ENCODE measurements at places on chromosomes 11 and 22. TPM values are rescaled to one million over a fixed set of nuclear protein-coding genes. Genes with fewer than 3 reads are reported as not detected.

The OR5J2 gene
- not detected for total RNA-seq

- peak; percentile 88 for DNase-seq
Observed at GRCh38 chr11:75525433-75526191, at the start of gene GDPD5. TSS of gene GDPD5 (minus strand) at chr11:75525941. CDS start at chr11:75477735, 48,206 bp downstream.

- DNase-seq = no peak
Observed at GRCh38 chr11:125358254-125358840, 137.7 kb downstream of the FEZ1 start.

GRCh38 chr22:22981670-22982571, 88.4 kb upstream of the GNAZ start:
- DNase-seq = no peak

The OVOL1 gene
- not detected for total RNA-seq

- DNase-seq = no peak
Observed at GRCh38 chr11:1560649-1561251, 11.3 kb downstream of the DUSP8 start.

- DNase-seq = no peak
Observed at GRCh38 chr22:21047035-21047661, 1.4 kb downstream of the LRRC74B start.

GRCh38 chr22:30211124-30211820, 35.3 kb downstream of the LIF start:
- DNase-seq = no peak

GRCh38 chr11:117179048-117179999, 781 bp downstream of the SIDT2 start:
- peak; percentile 71 for DNase-seq

GRCh38 chr11:78420796-78421209, 3.2 kb upstream of the GAB2 start:
- peak; percentile 69 for DNase-seq

DNA sequence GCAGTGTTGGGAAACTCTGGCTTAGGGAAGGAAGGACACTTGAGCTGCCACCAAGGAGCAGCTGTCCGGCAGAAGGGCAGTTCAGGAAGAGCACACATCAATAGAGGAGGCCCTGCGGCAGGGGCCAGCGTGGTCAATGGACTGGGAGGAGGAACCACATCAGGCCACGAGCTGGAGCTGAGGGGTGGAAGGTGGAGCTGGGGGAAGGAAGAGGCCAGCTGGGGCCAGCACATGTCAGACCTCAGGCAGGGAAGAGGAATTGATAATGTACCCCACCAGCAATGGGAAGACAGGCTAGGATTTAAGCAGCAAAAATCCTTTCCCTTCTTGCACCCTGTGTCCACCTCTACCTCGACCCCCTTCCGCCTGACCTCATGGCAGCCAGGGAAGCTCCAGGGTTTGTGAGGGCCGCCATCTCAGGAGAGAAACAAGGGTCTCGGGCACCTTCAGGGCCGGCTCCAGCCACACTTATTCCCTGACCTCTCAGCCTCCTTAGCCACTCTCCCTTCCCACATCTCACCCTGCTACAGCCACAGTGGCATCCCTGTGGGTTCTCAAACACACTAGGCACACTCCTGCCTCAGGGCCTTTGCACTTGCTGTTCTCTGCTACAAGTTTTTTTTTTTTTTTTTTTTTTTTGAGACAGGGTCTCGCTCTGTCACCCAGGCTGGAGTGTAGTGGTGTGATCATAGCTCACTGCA, 157.8 kb upstream of the GRK3 start:
- DNase-seq = no peak

DNA sequence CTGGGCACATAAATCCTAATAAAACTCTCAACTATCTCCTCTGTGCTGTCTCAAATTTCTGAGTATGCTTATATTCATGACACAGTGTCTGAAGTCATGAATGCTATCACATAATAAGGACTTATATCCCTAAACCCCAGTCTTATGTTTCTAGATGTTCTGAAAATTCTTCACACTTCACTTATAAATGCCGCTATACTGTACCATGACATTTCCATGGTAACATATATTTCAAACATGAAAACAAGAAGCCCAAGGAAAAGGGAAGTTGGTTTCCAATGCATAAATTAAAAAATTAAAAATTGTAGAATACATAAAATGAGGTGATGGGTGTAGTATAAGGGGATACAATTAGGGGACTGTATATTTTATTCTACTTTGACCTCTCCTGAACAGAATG, 11.7 kb downstream of the GVQW3 start:
- no peak for DNase-seq

- no peak for DNase-seq
Observed at GRCh38 chr11:119421351-119421750, 1.6 kb downstream of the THY1 start.

DNA sequence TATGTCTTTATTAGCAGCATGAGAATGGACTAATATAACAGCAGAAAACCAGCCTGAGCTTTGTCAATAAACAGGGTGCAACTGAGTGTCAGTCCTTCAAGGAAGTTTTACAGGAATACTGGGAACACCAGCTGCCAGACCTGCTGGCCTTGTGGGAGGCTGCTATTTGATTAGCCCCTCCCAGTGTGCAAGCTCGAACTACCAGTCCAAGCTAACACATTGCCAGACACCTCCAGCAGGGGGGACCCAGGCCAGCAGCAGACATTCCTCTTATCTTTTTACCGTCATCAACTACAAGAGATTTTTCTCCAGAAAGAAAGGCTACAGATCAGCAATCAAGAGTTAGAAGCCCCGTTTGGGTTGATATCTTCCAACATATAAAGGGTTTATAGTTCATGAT, 942.8 kb upstream of the TENM4 start:
- DNase-seq = no peak
